GM23338 (cell line): ENCODE measurements at places on chromosomes 7 and 10.

- no peak overlapping the region for H3K4me3 ChIP-seq
- no peaks in the 10 kb centered on the region for H3K36me3 ChIP-seq
- peak; percentile 44 for DNase-seq
- no peaks in the 10 kb centered on the region for H3K27me3 ChIP-seq
These were observed 43.6 kb downstream of the MKX start for GRCh38 chr10:27701938-27702537.

GRCh38 chr7:70520611-70521010 lies 611.3 kb upstream of the GALNT17 start:
- DNase-seq: no peak
- no peaks in the 10 kb centered on the region for H3K36me3 ChIP-seq
- H3K4me1 ChIP-seq: no peaks in the 10 kb centered on the region
- H3K27me3 ChIP-seq: no peaks in the 10 kb centered on the region

GRCh38 chr7:98459529-98459928 lies 58.6 kb upstream of the BAIAP2L1 start:
- no peaks in the 10 kb centered on the region for H3K4me1 ChIP-seq
- DNase-seq: peak; percentile 57
- no peaks in the 10 kb centered on the region for H3K27me3 ChIP-seq
- no peaks in the 10 kb centered on the region for H3K36me3 ChIP-seq
- no peak overlapping the region for H3K4me3 ChIP-seq

GRCh38 chr7:87220734-87221215 lies 1.2 kb upstream of the TMEM243 start:
- H3K27ac ChIP-seq: no peak overlapping the region
- H3K4me1 ChIP-seq: peaks cover 14% of the 10 kb centered on the region
- H3K36me3 ChIP-seq: no peaks in the 10 kb centered on the region
- H3K27me3 ChIP-seq: peaks cover 31% of the 10 kb centered on the region

DNA sequence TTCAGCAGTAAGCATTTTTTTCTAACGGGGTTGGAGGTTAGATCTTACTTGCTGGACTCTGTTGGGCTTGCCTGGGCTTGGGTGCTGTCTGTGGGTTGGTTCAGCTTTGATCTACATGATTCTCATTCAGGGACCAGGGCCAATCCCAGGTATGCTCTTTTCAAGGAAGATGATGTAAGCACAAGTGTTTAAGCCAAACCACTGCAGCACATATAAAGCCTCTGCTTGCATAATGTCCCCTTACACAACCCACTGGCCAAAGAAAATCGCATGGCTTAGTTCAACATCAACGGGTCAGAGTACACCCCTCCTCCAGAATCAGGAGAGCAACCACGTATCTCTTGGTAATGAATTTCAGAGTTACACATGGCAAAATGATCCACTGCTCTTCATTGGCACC lies 83.9 kb downstream of the DNAJB9 start:
- H3K27me3 ChIP-seq: no peaks in the 10 kb centered on the region
- H3K36me3 ChIP-seq: no peaks in the 10 kb centered on the region
- H3K4me3 ChIP-seq: no peak overlapping the region
- no peak overlapping the region for H3K27ac ChIP-seq
- H3K4me1 ChIP-seq: no peaks in the 10 kb centered on the region
- DNase-seq: no peak

GRCh38 chr10:122050311-122050710 lies 61.3 kb downstream of the TACC2 start:
- H3K4me1 ChIP-seq: peaks cover 2% of the 10 kb centered on the region; the same call in 1 of the 2 replicates
- DNase-seq: no peak
- H3K27me3 ChIP-seq: no peaks in the 10 kb centered on the region
- no peak overlapping the region for H3K4me3 ChIP-seq
- no peak overlapping the region for H3K27ac ChIP-seq

GRCh38 chr10:76727038-76727437 lies 910.6 kb downstream of the KCNMA1 start:
- DNase-seq: no peak
- no peaks in the 10 kb centered on the region for H3K36me3 ChIP-seq
- H3K4me3 ChIP-seq: no peak overlapping the region

DNA sequence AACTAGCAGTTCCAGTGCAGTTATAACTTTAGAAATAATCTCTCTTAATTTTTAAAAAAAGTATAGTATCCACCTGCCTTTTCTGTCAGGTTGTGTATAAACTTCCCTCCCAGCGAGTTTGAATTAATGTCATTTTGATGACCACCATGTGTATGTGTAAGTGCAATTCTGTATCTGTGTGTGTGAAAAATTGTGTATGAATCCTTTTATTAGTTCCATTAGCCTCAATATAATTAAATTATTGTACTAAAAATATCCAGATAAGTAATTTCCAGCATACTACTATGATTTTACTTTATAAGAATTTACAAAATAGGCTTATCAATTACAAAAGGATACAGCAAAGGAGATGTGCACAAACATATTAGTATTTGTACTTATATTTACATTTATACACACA lies 421.1 kb upstream of the LRGUK start:
- no peaks in the 10 kb centered on the region for H3K4me1 ChIP-seq
- H3K4me3 ChIP-seq: no peak overlapping the region
- H3K27me3 ChIP-seq: no peaks in the 10 kb centered on the region

DNA sequence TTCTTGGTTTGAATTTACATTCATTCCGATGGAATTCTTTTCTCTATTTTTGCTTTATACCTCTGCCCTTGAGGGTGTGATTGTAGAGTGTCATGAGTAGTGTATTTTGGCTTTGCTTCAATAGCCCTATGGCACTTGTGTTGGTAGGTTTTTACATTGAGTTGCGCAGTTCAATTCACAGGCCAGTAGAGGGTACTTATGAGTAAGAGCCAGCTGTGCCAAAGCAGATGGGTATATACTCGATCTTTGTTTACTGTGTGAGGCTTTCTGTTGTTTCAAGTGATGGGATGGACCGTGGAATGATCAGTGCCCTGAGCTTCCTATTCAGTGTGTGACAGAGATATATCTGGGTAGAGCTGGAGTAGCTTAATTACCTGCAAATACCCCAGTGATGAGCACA lies 4.3 kb upstream of the AKR1C3 start:
- DNase-seq: peak; percentile 79
- H3K4me1 ChIP-seq: 0 out of 2 replicates have a peak, but pooled peaks cover 7% of the 10 kb centered on the region
- H3K4me3 ChIP-seq: no peak overlapping the region
- H3K27me3 ChIP-seq: no peaks in the 10 kb centered on the region
- no peaks in the 10 kb centered on the region for H3K36me3 ChIP-seq

DNA sequence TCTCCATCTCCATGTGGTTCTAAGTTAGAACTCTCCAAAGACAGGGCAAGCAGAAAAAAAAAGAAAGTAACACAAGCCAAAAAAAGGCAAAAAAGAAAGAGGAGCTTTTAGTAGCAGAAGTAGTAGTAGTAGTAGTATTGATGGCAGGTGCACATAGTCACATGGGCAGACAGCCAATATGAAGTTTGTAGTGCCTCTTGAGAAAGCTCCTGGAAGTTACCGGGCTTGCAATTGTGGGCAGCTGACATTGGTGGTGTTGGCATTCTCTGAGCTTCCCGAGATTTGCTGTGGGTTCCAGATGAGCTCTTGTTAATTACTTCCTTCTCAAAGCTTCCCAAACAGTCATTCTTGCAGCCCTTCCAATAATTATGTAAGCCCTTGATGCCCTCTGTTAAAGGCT lies 1128.5 kb downstream of the TYW1 start:
- no peak overlapping the region for H3K27ac ChIP-seq
- DNase-seq: no peak
- H3K4me1 ChIP-seq: no peaks in the 10 kb centered on the region
- no peaks in the 10 kb centered on the region for H3K36me3 ChIP-seq
- no peak overlapping the region for H3K4me3 ChIP-seq
- no peaks in the 10 kb centered on the region for H3K27me3 ChIP-seq

GRCh38 chr7:144454256-144455039 lies 51.0 kb upstream of the NOBOX start:
- peak; percentile 45 for DNase-seq
- no peaks in the 10 kb centered on the region for H3K4me1 ChIP-seq
- H3K36me3 ChIP-seq: peaks cover 17% of the 10 kb centered on the region; the same call in 1 of the 2 replicates
- H3K27me3 ChIP-seq: no peaks in the 10 kb centered on the region
- H3K27ac ChIP-seq: no peak overlapping the region

DNA sequence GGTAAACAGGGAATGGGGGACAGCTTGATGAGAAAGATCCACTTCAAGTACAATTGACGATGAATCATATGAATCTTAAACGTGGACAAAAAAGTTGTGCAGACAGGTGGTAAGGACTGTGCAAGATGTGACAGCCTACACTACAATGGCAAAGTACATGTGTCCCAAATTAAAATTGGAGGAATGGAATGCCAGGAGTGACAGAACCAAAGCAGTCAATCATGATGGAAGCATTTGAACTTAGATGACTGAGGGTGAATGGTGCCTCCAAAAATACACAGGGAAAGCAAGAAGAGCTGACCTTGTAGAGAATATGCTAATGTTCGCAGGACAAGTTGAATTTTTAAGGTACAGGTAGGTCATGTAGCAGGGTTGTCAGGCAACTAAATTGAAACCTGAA lies 150.3 kb upstream of the WNT16 start:
- H3K27me3 ChIP-seq: no peaks in the 10 kb centered on the region
- H3K27ac ChIP-seq: no peak overlapping the region
- no peak overlapping the region for H3K4me3 ChIP-seq
- no peak for DNase-seq

DNA sequence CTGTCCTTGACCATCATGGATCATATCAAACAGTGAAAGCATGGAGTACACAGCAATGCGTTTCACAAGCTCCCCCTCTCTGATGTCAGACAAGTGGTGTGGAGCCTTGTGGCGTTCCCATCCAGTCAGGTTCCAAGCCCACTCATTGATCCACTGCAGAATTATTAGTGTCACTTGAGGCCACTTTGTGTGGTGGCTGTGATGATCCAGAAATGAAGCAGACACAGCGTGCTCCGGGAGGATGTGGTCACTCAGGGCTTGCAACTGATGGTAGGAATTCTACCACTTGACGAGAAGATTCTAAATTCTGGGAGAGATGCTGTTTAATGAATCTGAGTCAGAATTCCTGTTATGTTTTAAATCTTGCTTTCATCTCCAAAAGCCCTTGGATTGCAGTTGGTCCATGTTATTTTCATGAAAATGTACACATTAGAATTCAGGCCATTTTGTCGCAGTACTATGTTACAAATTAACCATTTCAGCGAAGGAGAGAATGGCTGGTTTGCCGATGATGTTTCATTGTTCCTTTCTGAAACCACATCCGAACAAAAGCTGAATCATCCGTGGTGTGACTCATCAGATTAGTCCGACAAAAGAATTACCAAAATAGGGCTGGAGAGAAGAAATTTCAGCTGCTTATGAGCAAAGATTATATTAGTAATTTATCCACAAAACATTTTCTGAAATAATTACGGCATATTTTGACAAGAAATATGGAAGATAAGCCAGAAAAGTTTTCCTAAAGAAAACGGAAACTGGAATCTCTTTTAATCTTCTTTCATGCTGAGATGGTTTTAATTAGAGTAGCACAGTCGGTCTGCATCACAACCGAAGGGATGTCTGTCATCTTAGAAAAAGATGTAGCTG lies 48.1 kb downstream of the INSYN2A start:
- no peaks in the 10 kb centered on the region for H3K36me3 ChIP-seq
- peaks cover 31% of the 10 kb centered on the region for H3K4me1 ChIP-seq
- H3K27me3 ChIP-seq: no peaks in the 10 kb centered on the region
- no peak overlapping the region for H3K27ac ChIP-seq
- no peak overlapping the region for H3K4me3 ChIP-seq

DNA sequence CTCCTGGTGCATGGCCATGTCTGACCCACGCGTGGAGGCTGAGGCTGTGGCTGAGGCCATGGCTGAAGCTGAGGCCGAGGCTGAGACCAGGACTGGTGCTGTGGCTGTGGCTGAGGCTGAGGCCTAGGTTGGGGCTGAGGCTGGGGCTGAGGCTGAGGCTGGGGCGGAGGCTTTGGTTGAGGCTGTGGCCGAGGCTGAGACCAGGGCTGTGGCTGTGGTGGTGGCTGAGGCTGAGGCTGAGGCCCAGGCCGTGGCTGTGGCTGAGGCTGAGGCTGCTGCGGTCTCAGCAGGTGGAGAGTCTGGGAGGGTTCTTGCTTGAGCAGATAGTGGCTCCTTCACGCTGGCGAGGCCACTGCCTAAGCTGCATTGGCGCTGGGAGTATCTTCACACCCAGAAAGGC lies 76.4 kb downstream of the WDR37 start:
- DNase-seq: no peak
- no peak overlapping the region for H3K4me3 ChIP-seq
- H3K27ac ChIP-seq: no peak overlapping the region
- no peaks in the 10 kb centered on the region for H3K4me1 ChIP-seq
- no peaks in the 10 kb centered on the region for H3K36me3 ChIP-seq
- H3K27me3 ChIP-seq: no peaks in the 10 kb centered on the region

- no peaks in the 10 kb centered on the region for H3K27me3 ChIP-seq
- H3K4me3 ChIP-seq: no peak overlapping the region
- DNase-seq: no peak
- no peaks in the 10 kb centered on the region for H3K36me3 ChIP-seq
These were observed 5.1 kb downstream of the SYNPO2L start for GRCh38 chr10:73650537-73651331.

- H3K36me3 ChIP-seq: no peaks in the 10 kb centered on the region
- H3K27ac ChIP-seq: no peak overlapping the region; the same call in 1 of the 2 replicates
- H3K4me3 ChIP-seq: no peak overlapping the region
- peaks cover 44% of the 10 kb centered on the region for H3K4me1 ChIP-seq
- H3K27me3 ChIP-seq: no peaks in the 10 kb centered on the region
- no peak for DNase-seq
These were observed 219.9 kb downstream of the TCF7L2 start for GRCh38 chr10:113169853-113170460.

DNA sequence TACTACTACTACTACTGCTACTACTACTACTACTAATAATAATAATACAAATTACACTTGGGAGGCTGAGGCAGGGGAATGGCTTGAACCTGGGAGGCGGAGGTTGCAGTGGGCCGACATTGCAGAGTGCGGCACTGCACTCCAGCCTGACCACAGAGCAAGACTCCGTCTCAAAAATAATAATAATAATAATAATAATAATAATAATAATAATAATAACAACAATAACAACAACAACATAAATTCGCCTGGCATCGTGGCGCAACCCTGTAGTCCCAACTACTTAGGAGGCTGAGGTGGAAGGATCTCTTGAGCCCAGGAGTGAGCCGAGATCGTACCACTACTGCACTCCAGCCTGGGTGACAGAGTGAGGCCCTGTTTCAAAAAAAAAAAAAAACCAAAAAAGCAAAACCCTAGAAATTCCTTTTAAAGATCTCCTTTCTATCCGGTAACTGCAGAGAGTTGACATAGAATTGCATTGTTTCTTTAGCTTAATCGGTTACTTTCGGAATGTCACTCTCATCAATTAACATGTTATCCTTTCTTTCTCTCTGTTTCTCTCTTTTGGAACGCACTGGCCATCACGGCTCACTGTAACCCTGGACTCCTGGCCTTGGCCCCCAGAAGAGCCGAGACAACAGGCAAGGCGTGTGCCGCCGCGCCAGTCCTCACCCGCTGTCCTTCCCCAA lies 972 bp downstream of the PHYH start:
- DNase-seq: no peak
- no peaks in the 10 kb centered on the region; the same call in 1 of the 2 replicates for H3K36me3 ChIP-seq
- no peak overlapping the region for H3K27ac ChIP-seq
- H3K27me3 ChIP-seq: 0 out of 2 replicates have a peak, but pooled peaks cover 5% of the 10 kb centered on the region

DNA sequence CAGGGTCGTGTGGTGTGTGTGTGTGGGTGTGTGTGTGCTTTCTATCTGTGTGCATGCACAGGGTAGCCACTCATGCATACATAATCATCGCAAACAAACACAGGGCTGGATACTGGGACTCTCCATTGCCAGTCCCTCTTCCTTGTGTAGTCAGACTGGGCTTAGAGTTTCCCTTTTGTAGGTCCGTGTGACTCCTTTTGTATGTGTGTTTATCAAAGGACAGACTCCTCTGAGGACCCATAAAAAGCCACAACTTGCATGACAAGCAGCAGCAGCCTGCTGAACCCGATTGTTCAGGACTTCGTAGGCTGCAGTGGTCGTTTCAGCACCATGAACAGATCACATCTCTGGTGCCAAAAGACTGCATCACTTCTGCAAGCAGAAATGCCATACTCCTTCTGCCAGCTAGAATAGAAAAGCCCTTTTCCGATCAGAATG lies 895 bp downstream of the VSTM2A start:
- DNase-seq: peak; percentile 71
- peaks cover 71% of the 10 kb centered on the region for H3K27me3 ChIP-seq
- H3K4me3 ChIP-seq: peak overlapping the region; percentile 63
